Thoracic aorta (tissue), 2 donors: ENCODE measurements at places on chromosomes 2 and 18. TPM values are rescaled to one million over a fixed set of nuclear protein-coding genes. Genes with fewer than 3 reads are reported as not detected.
A peak's percentile ranks its signal among the peaks of the same experiment; 100 is the strongest.

The TUBA3E gene
- total RNA-seq = not detected

The C2orf68 gene
- 13.0 TPM for total RNA-seq

The ZNF512 gene
- 16.8 TPM for total RNA-seq

- no peaks in the 10 kb centered on the region for H3K4me1 ChIP-seq
- no peaks in the 10 kb centered on the region for H3K36me3 ChIP-seq
- no peak overlapping the region for H3K4me3 ChIP-seq
- no peak overlapping the region for H3K27ac ChIP-seq
- no peak for DNase-seq
These were observed 232.1 kb downstream of the TMX3 start for GRCh38 chr18:68482815-68483214.

DNA sequence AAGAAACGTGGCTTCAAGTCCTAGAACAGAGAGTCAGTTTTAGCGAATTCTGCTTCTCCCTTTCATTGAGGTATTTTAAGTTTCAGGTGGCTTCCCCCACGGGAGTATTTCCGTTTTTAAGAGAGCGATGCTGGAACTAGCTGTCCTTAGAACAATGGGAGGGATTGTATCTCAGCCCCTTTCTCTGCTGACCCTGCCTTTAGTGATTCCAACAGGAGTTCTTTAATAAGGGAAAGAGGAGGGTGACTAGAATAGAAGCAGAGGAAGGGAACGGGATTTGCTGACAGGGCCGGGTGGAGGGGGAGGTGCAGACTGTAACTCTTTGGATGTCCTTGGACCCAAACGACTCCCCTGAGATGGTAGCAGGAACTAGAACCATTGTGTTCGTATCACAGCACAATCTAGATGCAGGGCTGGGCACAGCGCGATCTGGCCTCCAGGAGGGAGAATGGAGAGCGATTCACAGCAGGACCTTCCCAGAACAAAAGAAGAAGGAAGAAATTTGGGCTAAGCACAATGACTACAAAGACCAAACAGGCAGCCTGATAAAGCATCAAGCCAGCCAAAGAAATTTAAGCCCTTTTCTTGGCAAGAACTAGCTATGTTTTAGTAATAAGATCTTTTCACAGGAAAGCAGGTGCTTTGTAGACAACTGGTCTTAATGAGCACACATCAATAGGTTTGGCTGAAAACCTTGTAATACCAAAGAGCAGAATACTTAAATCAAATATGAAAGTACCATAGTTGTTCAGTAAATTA lies 15.8 kb upstream of the RTTN start:
- no peaks in the 10 kb centered on the region for H3K4me1 ChIP-seq
- peak overlapping the region; percentile 26 for H3K4me3 ChIP-seq
- no peaks in the 10 kb centered on the region for H3K27me3 ChIP-seq

- H3K27ac ChIP-seq = no peak overlapping the region
- DNase-seq = no peak
- H3K27me3 ChIP-seq = no peaks in the 10 kb centered on the region
- H3K36me3 ChIP-seq = no peaks in the 10 kb centered on the region
- no peaks in the 10 kb centered on the region for H3K4me1 ChIP-seq
These were observed 862.4 kb upstream of the ACVR2A start for GRCh38 chr2:146982393-146982846.

- no peak for DNase-seq
- no peaks in the 10 kb centered on the region for H3K27me3 ChIP-seq
- no peaks in the 10 kb centered on the region for H3K36me3 ChIP-seq
- no peak overlapping the region for H3K27ac ChIP-seq
- H3K4me3 ChIP-seq = no peak overlapping the region
- peaks cover 9% of the 10 kb centered on the region for H3K4me1 ChIP-seq
These were observed 1.9 kb upstream of the KRCC1 start for GRCh38 chr2:88057437-88057844.
